ENCODE measurements at places on chromosomes 2 and 18.
A peak's percentile ranks its signal among the peaks of the same experiment; 100 is the strongest.

DNA sequence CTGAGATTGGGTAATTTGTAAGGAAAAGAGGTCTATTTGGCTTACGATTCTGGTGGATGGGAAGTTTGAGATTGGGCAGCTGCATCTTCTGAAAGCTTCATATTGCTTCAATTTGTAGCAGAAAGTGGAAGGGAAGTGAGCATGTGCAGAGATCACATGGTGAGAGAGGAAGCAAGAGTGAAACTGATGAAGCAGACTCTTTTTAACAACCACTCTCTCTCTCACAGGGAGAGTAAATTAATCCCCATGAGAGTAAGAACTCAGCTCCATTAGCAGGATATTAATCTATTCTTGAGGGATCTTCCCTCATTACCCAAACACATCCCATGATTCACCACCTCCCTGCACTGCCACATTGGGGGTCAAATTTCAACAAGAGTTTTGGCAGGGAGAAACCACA lies 298.5 kb upstream of the CELF4 start:
- no peak for DNase-seq

GRCh38 chr2:109295781-109296117 lies 166.7 kb downstream of the SH3RF3 start:
- no peak for DNase-seq

DNA sequence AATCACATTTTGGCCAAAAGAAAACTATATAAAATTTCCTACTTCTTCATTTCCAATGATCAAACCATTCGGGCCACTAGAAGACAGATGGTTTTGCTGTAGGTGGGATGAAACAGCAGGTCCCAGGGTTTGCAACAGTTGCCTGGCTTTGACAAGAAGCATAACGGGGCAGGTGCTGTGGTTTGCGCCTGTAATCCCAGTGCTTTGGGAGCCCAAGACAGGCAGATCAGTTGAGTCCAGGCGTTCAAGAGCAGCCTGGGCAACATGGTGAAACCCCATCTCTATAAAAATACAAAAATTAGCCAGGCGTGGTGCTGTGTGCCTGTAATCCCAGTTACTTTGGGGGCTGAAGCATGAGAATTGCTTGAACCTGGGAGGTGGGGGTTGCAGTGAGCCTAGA lies 81.4 kb upstream of the XPO1 start:
- no peak for DNase-seq

- peak; percentile 25 for DNase-seq
These were observed at the start of gene RAX for GRCh38 chr18:59272891-59273758. TSS of gene RAX (minus strand) at chr18:59273454. CDS start at chr18:59273206, 248 bp downstream.

GRCh38 chr18:78772360-78773302 lies 207.0 kb upstream of the SALL3 start:
- no peak for DNase-seq

DNA sequence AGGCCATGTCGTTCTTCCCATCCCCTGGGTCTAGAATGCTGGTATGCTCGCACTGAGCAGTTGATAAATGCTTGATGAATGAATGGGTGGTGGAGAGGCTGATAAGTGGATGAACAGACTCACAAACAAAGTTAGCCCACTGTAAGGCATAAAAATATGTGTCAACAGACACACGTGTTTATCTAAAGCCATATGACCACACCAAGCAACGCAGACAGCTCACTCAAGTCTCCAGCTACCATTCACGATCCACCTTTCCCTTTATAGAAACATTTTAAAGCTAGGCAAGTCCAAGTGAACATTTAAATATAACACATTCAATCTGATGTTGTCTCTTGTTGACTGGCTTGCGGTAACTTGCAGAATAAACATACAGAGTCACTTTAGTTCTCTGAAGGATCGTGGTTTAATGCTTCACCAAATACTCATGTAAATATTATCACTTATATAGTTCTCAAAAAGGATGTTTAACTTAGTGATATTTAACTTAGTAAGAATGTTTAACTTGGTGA lies 105.5 kb downstream of the NOL10 start:
- DNase-seq: peak; percentile 50

DNA sequence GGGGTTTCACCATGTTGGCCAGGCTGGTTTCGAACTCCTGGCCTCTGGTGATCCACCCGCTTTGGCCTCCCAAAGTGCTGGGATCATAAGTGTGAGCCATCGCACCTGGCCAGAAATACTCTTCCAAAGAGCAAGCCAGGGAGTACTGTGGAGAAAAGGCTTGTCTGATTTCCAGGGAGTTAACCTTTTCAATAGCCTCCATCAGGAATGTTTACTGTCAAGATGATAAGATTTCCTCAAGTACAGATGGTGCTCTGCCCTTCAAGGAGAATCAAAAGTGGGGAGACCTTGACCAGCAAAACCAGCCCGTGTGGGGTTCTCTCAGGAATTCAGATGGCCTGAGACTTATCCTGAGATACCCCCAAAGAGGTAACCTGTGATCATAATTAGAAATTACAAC lies 237.2 kb downstream of the PRKCE start:
- DNase-seq: no peak

DNA sequence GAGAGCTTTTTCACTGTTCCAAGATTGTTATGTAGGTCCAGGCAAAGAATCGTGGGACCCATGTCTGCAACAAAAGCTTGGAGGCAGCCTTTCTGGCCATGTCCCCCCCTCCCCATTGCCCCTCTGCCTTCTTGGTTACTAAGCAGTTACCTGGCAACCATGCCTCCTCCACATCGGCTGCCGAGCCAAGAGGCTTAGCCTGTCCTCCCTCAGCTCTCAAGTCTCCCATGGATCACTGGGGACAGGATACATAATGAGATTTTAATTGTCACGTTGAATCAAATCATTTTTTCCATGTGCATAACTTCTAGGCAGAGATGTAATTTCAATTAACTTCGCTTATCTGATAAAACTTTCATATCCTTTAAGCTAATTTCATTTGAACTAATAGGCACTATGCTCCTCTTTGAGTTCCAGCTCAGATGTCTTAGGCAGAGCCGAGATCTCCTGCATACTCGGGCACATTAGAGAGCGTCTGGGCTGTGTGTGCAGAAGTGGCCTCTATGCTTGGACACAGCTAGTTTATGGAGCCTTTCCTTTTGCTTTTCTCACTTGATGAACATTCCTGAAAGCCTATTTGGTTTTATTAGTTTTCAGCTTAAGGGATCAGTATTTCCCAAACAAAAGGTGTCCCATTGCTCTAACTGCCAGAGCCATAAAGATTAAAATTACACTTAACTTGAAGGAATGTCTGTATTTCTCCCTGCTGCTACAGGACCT lies 80.7 kb downstream of the LYPD1 start:
- no peak for DNase-seq

DNA sequence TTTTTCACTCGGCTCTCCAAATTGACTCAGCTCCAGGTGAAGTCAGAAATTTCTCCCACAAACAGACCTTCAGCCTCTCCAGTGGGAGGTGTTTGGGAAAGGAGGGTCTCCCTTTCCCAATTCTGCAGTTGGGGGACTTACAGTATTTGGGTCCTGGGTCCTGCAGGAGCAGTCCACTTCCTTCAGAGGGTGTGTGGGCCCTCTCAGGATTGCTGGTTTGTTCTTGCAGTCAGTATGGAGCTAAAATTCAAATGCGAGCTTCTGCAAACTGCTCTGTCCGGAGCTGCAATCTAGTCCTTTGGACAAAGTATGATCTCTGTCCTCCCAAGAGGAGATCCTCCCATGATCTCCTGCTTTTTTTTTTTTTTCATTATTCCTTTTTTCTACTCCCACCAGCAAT lies 87.9 kb upstream of the MSTN start:
- DNase-seq: no peak

DNA sequence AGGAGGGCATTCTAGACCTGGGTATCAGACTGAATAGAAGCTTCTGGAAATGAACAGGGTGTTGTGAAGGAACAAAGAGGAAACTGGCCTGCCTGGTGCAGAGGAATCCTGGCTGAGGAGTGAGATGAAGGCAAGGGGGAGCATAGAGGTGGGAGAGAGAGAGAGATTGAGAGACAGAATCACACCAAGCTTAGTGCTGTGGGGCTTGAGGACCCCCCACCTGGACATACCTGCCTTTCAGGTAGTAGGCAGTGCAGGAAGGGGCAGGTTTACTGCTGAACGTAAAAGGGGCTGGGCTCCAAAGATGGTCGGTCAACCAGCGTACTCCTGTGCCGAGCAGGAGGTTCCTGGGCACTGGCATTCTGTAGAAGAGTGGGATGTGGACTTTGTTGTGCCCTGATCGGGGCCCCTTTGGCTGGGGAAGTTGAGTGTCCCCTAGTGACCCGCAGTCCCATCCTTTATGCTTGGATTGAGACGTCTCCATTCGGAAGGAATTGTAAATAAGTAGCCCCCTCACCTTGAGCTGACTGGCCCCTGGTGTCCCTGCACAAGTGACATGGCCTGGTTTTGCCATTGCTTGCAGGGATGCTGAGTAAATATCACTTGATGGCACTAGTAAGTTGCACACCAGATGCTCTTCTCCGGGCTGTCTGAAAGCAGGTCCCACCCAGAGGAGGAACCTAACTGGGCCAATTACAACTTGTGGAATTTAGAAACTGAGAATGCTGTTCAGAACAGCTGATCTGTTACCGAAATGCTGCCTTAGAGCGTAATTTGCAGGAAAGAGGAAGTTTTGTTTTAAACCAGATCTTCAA lies 1.4 kb downstream of the UBE2F start:
- peak; percentile 84 for DNase-seq

GRCh38 chr2:3778851-3779495 lies 75.6 kb downstream of the DCDC2C start:
- DNase-seq: no peak

DNA sequence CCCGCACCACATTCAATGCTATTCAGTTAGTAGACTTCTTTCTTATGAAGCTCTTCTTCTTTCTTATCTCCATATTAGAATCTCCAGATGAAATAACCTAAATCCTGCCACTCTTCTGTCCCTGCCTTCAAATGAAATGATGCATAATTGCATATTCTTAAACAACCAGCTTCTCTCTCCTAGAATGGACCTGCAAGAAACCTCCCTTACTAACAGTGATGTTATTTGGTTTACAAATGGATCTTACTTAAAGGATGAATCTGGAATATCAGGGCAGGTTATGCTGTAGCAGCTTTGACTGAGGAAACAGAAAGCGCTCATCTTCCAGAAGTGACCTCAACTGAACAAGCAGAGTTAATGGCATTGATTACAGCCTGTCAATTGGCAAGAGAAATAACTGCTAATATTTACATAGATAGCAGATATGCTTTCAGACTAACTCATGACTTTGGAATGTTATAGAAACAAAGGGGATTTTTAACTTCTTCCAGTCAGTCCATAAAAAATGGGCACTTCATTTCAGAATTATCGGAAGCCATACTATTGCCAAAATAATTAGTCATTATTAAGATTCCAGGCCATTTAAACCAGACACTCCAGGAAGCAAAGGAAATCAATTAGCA lies 755.7 kb upstream of the HS6ST1 start:
- no peak for DNase-seq

GRCh38 chr2:158781353-158781961 lies 13.7 kb upstream of the DAPL1 start:
- peak; percentile 34 for DNase-seq

- no peak for DNase-seq
These were observed 1.8 kb downstream of the GNLY start for GRCh38 chr2:85695691-85696668.

GRCh38 chr2:71240794-71241193 lies 13.9 kb upstream of the PAIP2B start:
- DNase-seq: no peak

GRCh38 chr18:32437100-32437834 lies 33.4 kb downstream of the GAREM1 start:
- DNase-seq: no peak

DNA sequence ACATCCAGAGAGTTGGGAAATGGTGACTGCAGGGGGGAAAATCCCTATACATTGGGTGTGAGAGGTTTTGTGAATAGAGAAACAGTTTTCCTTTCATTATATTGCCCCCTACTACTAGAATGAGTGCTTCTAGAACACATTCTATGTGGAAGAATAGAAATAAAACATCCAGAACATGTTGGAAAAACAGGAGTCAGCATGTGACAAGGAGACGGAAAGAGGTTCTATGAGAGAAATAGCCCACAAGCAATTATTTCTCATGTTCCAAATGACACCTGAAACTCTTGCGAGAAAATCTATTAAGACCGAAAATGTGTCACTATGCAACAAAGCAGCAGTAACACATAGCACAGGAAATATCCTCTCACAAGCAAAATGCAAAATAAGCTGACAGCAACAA lies 202.7 kb upstream of the SPOPL start:
- DNase-seq: no peak

DNA sequence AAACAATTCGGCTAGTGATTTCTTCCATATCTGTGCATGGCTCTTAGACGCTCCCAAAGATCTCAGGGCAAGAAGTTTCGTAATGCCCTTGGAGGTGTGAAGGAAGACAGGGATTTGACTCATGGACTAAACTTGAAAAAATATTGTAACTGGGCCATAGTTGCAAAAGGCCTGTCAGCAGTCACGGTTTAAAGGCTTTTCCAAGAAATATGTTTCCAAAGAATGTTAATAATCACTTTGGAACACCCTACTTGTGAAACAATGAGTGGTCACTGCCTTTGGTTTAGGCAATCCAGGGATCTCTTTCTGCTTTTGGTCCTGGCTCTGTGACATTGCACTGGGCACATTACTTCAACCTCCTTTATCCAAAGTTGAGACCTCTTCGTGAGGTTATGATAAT lies 102.5 kb upstream of the RASGRP3 start:
- DNase-seq: peak; percentile 80

- DNase-seq: no peak
These were observed 708 bp upstream of the MALT1 start for GRCh38 chr18:58670404-58671110.

DNA sequence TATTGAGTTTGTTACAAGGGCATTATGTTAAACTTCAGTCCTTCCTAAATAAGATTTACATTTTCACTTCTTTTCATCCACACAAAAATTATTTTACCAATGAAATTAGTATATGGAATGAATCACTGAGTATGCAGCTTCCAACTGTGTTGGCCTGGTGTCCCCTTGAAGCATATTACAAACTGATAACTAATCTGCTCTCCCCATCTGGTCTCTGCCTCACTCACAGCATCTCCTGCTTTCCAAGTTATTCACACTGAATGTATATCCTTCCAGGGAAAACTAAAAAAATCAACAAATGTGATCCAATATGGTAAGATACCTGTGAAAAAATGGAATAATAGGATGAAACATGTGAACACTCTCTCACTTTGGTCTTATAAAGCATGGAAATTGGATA lies 90.0 kb upstream of the NYAP2 start:
- DNase-seq: no peak

GRCh38 chr2:204892506-204893255 lies 347.4 kb downstream of the PARD3B start:
- peak; percentile 92 for DNase-seq

DNA sequence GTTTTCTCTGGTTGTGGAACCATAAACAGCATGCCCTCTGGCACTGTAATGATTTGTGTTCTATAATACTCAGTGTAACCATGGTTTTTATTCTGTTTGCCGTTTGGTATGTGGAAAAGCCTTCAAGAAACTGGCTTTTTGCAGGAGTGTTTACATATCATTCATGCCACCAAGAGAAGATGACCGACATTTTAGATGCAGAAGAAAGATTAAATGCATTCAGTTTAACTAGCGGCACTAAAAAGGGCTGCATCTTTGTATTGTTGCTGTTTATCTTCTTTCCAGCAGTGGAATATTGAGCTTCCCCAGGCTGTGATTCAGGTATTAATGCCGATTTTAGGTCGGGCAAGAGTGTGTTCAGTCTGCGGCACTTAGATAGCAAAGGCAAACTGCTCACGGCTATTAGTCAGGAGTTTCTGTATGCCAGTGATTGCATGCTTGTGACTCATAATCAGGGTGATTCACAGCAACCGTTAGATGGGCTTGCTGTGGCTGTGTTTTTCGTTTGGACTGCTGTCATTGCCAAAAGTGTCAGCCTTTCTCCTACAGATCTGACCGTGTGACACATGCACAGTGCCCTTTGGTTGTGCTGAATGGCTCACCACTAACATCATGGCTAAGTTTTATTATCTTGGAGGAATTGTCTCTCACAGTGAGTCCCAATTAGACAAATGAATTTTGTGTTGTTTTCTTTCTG lies 479.7 kb downstream of the PARD3B start:
- DNase-seq: peak; percentile 99
